Stimulated activated CD4-positive, alpha-beta T cell treated with anti-CD3 and anti-CD28 coated beads, Interleukin-4, amount 100 ng/mL, for 24 hours (primary cell): ENCODE measurements at places on chromosomes 1 and 21.

DNA sequence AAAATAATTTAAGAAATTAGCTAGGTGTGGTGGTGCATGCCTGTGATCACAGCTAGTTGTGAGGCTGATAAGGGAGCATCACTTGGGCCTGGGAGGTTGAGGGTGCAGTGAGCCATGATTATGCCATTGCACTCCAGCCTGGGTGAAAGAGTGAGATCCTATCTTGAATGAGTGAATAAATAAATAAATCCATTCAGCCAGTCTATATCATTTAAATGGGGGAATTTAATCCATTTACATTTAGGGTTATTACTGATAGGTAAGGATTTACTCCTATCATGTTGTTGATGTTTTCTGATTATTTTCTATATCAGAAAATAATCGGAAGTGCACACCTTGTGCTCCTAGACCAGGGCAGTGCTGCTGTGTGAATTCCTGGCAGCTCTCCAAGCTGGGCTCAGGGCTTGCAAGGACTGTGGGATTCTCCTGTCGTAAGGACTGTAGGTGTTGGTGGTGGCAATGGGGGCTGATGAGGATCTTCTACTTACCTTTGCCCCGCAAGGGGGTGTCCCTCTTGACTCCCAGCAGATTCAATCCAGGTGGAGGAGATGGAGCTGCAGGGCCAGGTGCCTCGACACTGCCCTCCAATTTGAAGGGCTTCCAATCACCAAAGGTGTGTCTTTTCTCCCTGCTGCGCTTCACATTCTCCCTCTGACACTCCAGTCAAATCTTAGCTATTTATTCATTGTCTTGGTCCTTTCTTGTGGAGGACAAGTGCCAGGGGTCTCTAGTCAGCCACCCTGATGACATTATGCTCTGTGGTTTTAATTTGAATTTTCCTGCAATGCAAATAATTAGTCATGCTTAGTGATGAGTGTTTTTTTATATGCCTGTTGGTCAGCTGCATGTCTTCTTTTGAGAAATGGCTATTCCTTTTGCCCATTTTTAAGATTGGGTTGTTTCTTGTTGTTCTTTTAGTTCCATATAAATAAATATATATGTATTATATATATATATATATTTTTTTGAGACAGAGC lies 14.1 kb upstream of the TRAPPC10 start:
- no peak for DNase-seq

DNA sequence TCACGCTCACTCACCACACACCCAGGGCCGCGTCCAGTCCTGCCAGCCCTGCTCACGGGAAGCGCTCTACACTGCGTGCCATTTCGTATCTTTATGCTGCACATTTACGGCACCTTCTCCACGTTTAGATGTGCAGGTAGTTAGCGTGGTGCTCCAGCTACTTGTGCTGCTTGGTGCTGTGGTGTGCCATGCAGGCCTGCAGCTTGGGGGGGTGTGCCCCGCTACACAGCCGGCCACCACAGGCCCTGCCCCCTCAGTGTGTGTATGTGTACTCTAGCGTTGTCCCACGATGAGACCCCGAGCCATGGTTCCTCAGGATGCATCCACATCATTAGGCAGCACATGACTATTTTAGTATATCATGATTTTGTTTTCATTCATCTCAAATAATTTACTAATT lies 38.3 kb downstream of the SNAP47 start:
- DNase-seq, result no peak

GRCh38 chr1:52877554-52877953 lies 35.0 kb downstream of the ZYG11A start:
- DNase-seq, result no peak

DNA sequence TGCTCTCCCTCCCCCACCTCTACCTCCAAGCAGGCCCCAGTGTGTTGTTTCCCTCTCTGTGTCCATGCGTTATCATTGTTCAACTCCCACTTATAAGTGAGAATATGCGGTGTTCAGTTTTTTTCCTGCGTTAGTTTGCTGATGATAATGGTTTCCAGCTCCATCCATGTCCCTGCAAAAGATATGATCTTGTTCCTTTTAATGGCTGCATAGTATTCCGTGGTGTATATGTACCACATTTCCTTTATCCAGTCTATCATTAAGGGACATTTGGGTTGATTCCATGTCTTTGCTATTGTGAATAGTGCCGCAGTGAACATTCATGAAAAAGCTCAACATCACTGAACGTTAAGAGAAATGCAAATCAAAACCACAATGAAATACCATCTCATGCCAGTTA lies 58.6 kb downstream of the DNAH14 start:
- DNase-seq, result no peak

GRCh38 chr1:189803364-189803763 lies 674.3 kb downstream of the BRINP3 start:
- no peak for DNase-seq

GRCh38 chr1:206924592-206925105 lies 2.9 kb upstream of the FCMR start:
- DNase-seq, result no peak

- no peak for DNase-seq
Measured at GRCh38 chr1:93628681-93629080, 53.0 kb downstream of the BCAR3 start.

GRCh38 chr1:66271216-66271903 lies 262.6 kb upstream of the SGIP1 start:
- DNase-seq, result peak; percentile 67

DNA sequence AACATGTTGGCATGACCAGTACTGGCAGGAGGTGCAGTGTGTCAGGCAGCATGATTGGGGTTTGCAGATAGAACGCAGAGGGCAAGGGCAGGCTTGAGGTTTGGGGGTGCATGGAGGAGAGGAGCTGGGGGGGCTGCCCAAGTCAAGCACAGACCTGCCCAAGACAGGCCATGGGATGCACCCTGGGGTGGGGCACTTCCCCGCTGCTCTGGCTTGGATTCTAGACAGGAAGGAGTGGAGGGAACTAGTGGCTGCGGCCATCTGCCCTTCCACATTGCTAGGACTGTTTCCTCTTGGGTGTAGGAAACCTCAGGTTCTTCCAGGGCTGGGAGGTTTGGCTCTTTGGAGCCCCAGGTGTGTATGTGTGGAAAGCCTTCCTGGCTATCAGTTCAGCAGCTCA lies 3.0 kb downstream of the PDXK start:
- no peak for DNase-seq

GRCh38 chr1:117312453-117313138 lies 54.7 kb upstream of the MAN1A2 start:
- no peak for DNase-seq

DNA sequence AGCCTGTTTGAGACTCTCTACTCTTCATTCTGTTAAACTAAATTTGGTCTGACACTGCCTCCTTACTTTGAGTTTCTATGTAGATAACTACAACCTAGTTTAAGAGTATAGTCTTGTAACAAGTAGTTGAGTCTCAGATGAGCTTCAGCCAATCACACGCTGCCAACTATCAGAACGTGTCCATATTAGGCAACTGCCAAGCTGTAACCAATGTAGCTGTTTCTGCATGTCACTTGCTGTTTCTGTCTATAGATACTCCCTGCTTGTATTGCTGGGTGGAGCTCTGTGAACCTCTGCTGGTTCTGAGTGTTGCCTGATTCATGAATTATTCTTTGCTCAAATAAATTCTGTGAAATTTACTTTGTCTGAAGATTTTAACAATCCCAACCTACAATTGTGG lies 452.6 kb upstream of the NR5A2 start:
- DNase-seq, result no peak

DNA sequence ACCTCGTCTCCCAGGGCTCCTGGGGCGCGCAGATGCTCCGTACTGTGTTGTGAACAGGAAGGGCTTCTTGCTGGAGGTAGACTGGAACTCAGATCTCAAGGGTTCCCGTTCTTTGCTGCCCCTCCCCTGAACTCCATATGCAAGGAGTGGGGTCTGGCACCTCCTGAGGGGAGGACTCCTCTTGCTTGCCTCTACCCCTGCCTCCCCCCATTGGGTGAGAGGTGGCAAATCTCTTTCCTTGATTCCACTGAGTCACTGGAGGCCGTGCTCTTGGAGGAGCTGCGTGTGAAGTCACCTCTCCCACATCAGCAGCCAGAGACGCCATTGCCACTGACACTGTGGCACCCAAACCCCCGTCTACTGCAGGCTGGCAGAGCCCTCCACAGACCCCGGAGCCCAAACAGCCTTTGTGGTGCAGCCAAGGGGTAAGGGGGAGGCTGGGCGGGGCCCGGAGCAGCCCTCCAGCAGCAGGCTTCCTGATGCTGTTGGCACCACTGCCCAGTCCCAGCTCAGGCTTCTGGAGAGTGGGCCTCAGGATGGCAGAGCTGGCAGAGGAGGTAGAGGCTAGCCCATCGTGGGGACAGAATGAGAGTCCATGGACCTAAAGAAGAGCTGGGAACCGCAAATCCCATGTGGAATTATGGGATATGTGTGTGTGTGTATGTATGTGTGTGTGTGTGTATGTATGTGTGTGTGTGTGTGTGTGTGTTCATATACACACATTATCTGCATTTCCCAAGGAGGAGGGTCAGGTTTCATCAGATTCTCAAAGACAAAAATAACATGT lies 104.9 kb upstream of the RUNX3 start:
- no peak for DNase-seq

GRCh38 chr21:36241717-36242116 lies 78.3 kb upstream of the MORC3 start:
- DNase-seq, result no peak

DNA sequence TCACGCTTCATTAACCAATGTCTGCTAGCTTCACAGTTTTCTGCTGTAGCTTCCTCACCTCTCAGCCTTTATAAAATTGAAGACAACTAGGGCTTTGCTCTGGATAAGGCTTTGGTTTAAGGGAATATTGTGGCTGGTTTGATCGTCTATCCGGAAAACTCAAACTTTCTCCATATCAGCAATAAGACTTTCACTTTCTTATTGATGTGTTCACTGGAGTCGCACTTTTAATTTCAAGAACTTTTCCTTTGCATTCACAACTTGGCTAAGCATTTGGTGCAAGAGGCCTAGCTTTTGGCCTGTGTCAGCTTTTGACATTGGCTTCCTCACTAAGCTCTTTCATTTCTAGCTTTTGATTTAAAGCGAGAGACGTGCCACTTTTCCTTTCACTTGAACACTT lies 12.9 kb downstream of the COA6 start:
- DNase-seq, result no peak

- DNase-seq, result no peak
Measured at GRCh38 chr1:199040076-199040905, 401.5 kb downstream of the PTPRC start.

DNA sequence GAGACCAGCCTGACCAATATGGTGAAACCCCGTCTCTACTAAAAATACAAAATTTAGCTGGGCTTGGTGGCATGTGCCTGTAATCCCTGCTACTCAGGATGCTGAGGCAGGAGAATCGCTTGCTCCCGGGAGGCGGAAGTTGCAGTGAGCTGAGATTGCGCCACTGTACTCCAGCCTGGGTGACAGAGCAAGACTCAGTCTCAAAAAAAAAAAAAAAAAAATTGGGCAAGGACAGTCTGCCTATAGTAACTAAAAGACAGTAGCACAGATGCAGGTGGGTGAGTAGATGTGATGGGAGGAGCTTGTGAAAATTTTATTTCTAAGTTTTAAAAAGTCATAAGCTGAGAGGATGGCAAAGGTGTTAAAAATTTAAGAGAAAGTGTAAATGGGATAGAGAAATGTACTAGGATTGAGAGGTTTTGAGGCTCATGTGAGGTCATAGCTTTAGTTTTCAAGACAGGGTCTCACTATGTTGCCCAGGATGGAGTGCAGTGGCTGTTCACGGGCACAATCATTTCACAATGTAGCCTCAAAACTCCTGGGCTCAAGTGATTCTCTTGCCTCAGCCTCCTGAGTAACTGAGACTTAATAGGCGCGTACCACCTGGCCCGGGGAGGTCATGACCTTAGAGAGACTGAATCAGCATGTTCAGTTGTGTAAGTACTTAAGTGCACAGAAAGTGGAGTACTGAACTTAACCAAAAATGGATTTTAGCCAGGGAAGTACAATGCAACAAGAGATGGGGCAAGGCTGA lies 33.7 kb downstream of the PTP4A2 start:
- DNase-seq, result no peak

DNA sequence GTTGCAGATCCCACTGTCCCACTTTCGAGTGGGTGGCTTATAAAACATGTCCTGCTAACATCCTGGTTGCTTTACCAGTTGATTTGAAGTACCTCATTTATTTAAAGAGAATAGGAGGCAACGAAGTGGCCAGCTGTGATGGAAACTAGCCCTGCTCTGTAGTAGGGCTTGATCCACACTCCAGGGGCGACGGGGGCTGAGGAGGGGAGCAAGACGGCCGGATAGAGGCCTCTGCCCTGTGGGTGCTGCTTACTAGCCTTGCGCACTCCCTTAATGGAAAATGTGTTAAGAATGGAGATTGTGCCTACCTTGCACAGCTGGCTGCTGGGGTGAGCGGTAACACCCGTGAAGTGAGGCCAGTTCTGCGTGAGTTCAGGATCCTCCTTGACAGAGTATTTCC lies 41.1 kb upstream of the PWP2 start:
- DNase-seq, result no peak

- DNase-seq, result no peak
Measured at GRCh38 chr21:45256912-45257672, 30.6 kb downstream of the POFUT2 start.

DNA sequence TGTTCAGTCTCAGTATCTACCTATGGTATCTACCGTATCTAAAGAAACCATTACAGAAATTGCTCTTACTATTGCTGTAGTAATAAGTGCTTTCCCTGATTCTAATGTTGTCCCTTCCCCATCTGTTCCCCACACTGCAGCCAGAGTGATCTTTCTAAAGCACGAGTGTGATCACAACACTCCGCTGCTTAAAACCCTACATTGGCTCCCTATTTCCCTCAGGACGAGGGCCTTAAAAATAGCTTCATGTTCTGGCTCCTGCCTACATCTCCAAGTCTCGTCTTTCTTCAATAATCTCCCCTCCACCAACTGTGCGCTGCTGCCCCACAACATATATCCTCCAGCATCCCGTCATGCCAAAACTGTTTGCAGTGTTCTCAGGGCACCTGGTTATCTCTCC lies 150.6 kb downstream of the SDCCAG8 start:
- DNase-seq, result no peak

GRCh38 chr1:187157552-187157951 lies 328.8 kb downstream of the PLA2G4A start:
- no peak for DNase-seq

DNA sequence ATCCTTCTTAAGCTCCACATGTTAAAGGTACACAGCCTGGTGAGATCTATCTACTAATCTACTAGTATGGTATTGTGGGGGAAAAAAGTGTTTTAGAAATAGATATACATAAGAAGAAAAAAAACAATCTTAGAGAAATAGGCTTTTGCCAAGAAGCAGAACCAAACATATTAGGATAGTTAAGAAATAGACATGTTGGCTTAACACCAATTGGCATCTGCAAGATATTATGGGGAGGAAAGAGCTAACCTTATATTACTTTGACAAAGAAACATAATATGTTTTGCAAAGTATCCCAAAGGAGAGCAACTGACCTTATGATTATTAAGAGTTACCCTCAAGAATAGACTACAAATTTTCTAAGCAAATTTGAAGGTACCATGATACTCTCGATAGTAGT lies 202.9 kb downstream of the BRINP3 start:
- no peak for DNase-seq

- DNase-seq, result no peak
Measured at GRCh38 chr1:116875391-116875790, 34.3 kb upstream of the PTGFRN start.

GRCh38 chr1:150001415-150001814 lies 9.1 kb downstream of the OTUD7B start:
- DNase-seq, result no peak
